GM18507 (cell line): ENCODE measurements at places on chromosomes 7 and 10.

DNA sequence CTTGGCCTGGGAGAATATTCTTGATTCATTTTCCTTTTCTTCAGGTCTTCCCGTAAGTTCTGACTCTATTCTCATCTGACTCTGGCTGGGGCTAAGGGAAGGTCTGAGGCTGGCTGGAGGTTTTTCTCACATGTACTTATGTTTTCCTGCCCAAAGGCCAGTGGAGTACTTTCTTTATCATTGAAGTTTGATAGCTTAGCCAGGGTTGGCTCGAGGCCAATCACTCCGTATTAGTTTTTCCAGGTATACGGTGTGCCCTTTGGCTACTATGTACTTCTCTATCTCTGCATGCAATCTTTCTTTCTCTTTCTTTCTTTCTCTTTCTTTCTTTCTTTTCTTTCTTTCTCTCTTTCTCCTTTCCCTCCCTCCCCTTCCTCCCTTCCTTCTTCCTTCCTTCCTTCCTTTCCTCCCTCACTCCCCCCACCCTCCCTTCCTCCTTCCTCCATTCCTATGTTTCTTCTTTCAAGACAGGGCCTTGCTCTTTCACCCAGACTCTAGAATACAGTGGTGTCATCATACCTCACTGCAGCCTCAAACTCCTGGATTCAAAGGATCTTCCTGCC lies 26.8 kb upstream of the VKORC1L1 start:
- no peak for DNase-seq

- no peak for DNase-seq
Observed at GRCh38 chr7:149717481-149717880, 55.9 kb downstream of the ZNF467 start.

DNA sequence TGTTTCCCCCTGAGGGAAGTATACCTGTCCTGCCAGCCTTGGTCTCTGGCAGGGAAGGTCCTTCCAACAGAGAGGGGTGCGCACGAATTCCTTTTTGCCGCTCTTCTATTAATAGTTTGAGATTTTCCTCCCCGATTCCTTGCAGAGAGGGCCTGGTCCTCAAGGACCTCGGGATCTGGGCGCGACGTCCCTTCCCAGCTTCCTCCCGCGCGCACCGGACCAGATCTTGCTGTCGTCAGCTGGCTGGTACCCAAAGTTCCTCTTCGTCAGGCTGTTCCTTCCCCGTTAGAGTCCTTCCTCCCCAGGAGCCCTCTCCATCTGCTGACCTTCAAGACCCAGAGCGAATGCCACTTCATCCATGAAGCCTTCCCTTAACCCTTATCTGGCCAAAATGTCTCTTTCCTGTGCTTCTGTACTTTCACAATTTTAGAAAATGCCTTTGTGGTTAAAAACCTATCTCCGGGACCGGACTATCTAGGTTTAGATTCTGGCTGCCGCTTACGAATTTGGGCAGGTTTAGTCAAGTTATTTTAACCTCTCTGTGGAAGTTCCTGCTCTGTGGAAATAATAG lies 851 bp upstream of the GOT1 start:
- DNase-seq = no peak

GRCh38 chr10:15200626-15201025 lies 32.1 kb upstream of the NMT2 start:
- no peak for DNase-seq

- DNase-seq = no peak
Observed at GRCh38 chr7:29091715-29092114, 54.6 kb downstream of the CPVL start.

- no peak for DNase-seq
Observed at GRCh38 chr7:41709621-41710020, 6.7 kb upstream of the INHBA start.

DNA sequence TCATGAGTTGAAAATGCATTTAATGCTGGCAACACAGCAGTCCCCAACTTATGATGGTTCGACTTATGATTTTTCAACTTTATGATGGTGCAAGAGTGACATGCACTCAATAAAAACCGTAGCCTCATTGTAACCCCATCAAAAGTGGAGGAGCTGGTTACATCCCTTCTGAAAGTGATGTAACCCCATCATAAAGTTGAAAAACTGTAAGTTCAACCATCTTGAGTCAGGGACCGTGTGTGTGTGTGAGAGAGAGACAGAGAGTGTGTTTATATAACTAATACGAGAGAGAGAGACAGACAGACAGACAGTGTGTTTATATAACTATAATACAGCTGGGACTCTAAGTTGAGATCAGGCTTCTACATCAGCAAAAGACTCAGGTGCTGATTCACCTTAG lies 21.0 kb downstream of the ANXA11 start:
- DNase-seq = no peak

- DNase-seq = no peak
Observed at GRCh38 chr10:74282848-74283210, 131.8 kb downstream of the ADK start.

DNA sequence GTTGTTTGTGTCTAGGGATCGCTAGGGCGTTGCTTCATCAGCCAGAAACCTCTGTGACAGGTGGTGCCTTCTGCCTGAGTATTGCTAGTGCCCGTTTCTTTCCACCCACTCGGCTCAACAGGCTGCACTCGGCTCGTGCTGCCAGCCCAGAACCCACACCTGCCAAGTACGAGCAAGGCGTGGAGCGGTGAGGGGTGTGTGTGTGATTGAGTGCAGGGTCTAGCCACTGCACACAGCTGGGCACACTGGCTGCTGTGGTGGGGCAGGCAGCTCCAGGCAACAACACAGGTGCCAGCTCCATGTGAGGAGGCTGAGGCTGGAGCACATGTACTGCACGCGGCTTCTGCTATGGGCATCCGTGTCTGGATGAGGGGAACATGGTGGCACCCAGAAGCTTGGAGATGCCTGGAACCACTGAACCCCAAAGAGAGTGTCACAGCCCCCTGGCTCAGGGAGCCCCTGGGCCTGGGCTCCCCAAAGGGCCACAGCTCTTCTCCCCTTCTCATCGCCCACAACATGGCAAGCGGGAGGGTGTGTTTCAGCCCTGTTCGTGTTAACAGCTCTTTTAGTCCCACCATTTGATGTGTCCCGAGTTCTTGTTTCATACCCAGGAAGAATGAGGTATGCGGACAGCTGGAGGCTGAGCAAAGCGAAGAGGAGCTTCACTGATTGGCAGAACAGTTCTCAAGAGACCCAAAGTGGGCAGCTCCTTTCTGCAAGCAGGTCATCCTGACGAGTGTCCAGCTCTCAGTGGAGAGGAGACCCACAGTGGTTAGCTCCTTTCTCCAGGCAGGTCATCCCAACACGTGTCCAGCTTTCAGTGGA lies 78.1 kb downstream of the HDAC9 start:
- no peak for DNase-seq

DNA sequence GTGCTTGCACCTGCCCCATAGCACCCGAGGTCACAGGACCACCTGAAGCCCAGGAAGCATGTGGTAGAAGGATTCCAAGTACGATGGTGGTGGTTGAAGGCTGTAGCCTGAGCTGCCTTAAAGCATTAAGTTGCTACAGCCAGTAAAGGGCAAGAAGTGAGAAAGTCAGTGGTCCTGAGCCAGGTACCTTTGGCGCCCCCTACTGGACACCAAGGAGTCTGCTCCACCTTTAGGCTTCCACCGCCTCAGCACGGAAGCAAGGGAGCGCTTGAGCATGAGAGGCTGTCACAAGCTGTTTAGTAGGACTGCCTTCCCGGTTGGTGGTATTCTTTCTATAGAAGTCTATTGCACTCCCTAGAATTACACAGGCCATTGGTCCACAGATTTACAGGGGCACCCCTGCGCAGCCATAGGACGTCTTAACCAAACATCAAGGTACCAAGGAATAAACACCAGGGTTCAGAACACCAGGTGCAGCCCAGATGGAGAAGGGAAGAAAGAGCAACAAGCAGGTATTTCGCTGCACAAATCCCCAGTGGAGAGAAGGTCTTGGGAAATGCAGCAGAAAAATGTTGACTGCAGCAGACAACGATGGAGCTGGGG lies 2.2 kb downstream of the CRTAC1 start:
- peak; percentile 48 for DNase-seq

DNA sequence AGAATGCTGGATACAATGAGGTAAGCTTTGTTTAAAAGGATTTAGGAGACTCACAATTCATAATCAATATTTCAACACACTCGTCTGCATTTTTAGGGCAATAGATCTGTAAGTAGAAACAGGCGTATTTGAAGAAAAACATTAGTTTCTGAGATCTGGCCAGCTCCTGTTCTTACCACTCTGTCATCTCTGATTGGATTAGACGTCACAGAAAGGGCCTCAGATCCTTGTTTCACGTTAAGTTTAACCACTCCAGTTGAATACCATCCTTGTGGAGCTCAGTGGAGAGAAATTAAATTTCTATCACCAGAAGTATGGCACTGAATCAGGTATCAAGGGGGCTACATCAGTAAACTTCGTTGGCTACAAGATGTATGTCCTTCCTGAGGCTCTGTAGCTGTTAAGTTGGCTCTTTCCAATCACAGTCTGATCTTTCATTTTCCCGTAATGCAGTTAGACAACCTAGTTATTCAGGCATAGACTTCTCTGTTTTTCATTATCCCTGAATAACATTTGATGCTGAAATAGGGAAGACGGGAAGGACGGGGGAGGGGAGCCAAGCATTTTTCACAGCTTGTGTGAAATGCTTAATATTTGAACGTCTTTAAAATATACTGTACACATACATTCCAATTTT lies 659.2 kb upstream of the GALNT17 start:
- DNase-seq = no peak

- DNase-seq = no peak
Observed at GRCh38 chr7:106276513-106276912, 8.3 kb downstream of the NAMPT start.

DNA sequence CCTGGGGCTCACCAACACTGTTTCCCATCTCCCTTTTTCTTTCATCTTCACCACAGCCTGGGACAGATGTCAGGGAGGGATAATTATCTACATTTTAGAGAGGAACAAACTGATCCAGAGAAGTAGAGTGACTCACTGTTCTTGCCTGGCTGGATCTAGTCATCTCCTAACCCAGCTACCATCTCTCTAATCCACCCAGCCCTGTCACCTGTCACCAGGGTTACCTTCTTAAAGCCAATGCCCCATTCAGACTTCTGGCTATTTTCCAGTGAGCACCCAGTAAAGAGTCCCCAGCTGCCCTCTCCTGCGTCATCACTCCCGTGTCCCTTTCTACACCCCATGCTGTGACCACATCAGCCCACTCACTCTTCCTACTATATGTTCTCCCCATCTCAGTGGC lies 68.4 kb upstream of the DUSP5 start:
- no peak for DNase-seq

GRCh38 chr10:59550061-59550460 lies 159.6 kb downstream of the SLC16A9 start:
- DNase-seq = no peak

DNA sequence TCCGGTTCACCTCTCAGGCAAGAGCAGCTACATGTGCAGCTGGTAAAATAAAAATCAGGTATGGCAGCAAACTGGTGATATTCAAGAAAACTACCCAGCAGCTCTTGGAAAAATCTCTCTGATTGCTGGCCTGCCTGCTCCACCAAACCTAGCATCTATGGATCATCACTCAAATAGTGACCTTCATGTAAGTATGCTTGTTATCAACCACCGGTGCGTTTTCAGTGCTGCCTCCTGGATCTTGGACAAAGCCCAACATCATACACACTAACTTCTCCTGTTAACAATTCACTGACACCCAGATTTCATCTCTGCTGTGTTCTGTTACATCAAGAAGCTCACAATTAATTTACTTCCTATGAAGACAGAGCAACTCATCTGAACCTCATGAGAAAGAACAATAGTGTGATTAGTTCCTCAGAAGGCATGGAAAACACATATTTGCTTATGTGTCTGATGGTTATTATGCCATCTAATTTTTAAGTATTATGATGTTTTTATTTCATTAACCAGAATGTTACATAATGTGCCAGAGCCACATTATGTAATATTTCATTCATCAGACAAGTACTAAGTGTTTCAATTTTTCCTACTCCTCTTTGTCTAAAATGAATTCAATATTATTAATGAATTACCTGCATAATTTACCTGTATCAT lies 8.8 kb downstream of the CDK6 start:
- no peak for DNase-seq

DNA sequence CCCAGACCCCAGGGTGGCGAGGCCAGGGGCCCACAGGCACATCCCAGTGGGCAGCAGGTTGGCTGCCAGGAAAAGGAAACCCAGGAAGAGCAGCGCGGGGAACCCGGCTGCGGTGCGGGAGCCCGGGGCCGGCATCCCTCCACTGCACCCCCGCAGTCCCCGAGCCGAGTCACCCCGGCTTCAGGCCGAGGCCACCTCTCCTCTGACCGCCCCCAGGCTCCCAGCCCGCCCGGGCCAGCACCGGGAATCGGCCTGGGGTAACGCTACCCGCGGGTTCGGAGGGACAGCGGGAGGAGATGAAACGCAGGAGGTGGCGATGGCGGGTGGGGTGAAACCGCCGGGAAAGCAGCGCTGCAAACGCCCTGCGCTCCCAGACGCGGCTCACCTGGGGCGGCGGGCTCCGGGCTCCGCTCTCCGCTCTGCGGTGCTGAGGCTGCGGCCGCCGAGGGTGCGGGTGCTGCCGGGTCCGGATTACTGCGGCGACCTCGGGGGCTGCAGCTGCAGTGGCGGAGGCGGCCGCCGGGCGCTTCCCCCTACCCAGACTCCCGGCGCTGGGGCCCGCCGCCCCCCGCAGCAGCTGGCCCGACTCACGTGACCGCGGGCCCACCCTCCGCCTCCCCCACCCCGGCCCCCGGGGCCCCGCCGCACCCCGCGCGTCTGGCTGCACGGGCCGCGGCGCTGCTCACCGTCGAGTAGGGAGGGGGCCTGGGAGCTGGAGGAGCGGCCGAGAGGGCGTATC lies at the start of gene SCRN1:
Gene SCRN1, minus strand, starts transcription at position 545 of the 739 bp plus-strand sequence. CDS start 20,734 bp downstream, outside the sequence.
- DNase-seq = peak; percentile 58

DNA sequence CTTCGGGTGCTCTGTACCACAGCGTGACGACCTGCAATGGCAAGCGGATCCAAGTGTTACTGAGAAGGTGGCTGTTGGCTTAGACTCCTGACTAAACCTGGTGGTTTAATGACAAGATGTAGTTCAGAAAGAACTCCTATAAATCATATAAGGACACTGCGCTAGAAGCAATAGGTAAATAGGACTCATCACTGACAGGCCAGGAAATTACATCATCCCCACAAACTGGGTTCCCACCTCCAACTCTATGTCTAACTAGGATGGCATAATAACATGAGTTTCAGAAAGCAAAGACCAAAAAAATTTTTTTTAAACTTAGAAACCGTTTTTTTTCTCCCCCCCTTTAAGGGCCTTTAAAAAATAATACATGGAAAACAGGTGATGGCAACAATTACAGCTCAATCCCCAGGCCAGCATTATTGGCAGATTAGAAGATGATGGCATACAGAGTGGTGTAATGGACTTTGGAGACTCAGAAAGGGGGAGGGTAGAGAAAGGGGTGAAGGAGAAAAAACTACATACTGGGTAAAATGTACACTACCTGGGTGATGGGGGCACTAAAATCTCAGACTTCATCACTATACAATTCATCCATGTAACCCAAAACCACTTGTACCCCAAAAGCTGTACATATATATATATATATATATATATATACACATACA lies 81.4 kb upstream of the FAM133B start:
- no peak for DNase-seq

GRCh38 chr7:122676466-122676865 lies 22.5 kb downstream of the RNF133 start:
- DNase-seq = no peak

DNA sequence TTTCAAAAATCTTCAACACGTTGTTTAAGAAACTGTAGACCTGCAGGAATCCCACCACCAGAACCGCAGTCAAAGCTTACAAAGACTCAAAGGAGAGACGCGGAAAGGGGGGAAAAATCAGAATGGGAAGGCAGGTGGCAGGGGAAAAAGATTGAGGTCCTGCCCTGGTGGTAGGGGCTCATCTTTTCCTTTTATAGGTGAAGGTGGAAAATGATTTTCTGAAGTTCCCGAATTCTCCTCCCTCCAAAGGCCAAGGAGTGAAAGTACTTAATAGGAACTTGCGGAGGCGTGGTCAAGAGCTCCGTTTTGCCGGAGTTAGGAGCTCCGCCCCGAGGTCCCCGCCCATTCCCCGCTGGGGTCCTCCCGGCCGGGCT lies 724 bp downstream of the BBIP1 start:
- DNase-seq = no peak
